Right renal cortex interstitium (tissue), 3 donors: ENCODE measurements at places on chromosomes 12 and 14. TPM values are rescaled to one million over a fixed set of nuclear protein-coding genes. Genes with fewer than 3 reads are reported as not detected.

GRCh38 chr14:102227184-102227964 is 77.6 kb downstream of the MOK start:
- no peak for DNase-seq

DNA sequence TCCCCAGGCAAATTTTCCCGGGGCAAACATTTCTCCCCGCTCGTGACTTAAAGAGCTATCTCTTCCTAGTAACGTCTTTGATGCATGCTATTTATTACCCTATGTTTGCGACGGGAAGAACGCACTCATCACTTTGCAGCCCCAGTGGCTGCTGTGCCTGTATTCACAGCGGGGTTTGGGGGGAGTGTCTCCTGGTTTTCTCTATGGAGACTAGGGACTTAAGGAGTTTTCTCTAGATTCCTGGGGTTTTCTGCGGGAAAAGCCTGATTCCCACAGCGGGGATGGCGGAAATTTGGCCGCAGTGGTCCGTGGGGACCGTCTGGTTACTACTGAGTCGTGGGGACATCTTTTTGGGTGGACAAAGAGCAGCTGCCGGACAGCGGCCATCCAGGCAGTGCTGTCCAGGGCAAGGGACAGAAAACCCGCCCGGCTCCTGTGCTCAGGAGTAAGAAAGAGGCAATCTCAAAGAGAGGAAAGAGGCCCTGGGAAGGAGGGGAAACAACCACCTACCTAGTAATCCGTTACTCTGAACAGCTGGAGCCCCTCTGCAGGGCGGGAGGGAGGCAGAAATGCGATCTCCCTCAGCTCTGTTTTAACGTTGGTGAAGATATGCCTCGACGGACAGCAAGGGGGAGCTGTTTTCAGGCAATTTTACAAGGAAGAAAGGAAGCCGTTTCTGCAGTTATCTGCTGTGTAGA is 771 bp upstream of the AVPR1A start:
- no peak for DNase-seq

GRCh38 chr14:21191261-21191808 is 35.5 kb upstream of the OR5AU1 start:
- DNase-seq: no peak

GRCh38 chr12:109358154-109358869 is 10.6 kb downstream of the MYO1H start:
- no peak for DNase-seq

GRCh38 chr14:58663494-58664111 is 25.8 kb downstream of the DACT1 start:
- DNase-seq: no peak

- DNase-seq: no peak
Observed at GRCh38 chr14:88533064-88533602, 21.7 kb downstream of the PTPN21 start.

- DNase-seq: no peak
Observed at GRCh38 chr12:92445253-92446082, 257.3 kb upstream of the PLEKHG7 start.

GRCh38 chr12:14260011-14260993 is 105.2 kb upstream of the ATF7IP start:
- DNase-seq: no peak

DNA sequence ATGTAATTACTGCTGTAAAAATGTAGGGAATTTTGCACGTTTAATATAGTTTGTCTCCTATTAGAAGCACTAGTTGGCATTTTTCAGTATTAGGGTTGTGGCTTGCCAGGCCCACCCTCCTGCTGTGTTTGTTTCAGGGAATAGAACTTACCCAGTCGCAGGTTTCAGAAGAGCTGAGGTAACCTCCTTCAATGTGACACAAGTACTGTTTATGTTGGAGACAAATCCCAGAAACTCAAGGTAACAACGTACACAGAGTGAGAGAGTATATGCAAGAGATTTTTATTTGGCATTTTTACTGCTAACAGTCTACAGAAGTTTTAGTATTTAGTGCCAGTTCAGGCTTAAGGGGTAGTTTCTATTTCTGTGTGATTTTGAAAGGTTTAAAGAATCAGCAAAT is 284.3 kb downstream of the RAD51B start:
- no peak for DNase-seq

- no peak for DNase-seq
Observed at GRCh38 chr12:57148469-57149244, 1.2 kb upstream of the LRP1-AS start.

- no peak for DNase-seq
Observed at GRCh38 chr12:106150555-106150954, 11.8 kb upstream of the NUAK1 start.

GRCh38 chr14:33542338-33543287 is 408.3 kb downstream of the EGLN3 start:
- DNase-seq: no peak

DNA sequence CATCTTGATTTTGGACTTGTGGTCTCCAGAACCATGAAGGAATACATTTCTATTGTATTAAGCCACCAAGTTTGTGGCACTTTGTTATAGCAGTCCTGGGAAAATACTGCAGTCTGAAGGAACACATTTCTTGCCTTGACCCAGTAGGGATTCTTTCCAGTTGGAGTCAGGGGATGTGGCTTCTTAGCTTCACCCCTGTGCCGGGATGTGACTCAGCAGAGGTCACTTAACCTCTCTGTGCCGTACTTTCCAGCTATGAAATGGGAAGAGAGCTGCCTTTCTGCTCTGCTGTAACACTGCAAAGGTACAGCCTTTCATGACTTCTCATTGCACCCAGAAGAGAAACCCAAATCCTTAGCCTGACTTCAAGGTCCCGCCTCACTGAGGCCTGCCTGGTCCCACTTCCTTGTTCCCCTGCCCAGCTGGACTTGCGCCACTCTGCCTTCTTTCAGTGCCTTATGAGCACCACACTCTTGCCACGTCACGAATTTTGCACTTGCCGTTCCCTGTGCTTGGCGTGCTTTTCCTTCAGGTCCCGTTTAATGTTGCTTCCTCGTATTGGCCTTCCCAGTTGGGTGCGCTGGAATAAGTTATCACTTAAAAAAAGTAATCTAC is 24.2 kb downstream of the CHST11 start:
- no peak for DNase-seq

GRCh38 chr12:18907728-18908127 is 169.8 kb downstream of the CAPZA3 start:
- no peak for DNase-seq

The TRPV4 gene
- 14.3 TPM for polyA plus RNA-seq

The NELL2 gene
- polyA plus RNA-seq: 25.1 TPM

The ACSM4 gene
- not detected for polyA plus RNA-seq

The NRXN3 gene
- polyA plus RNA-seq: 6.7 TPM

The JDP2 gene
- 19.6 TPM for polyA plus RNA-seq

The IFNG-AS1 gene
- polyA plus RNA-seq: not detected

The KRT78 gene
- polyA plus RNA-seq: not detected
